ENCODE measurements at places on chromosomes 4 and X.
A peak's percentile ranks its signal among the peaks of the same experiment; 100 is the strongest.

DNA sequence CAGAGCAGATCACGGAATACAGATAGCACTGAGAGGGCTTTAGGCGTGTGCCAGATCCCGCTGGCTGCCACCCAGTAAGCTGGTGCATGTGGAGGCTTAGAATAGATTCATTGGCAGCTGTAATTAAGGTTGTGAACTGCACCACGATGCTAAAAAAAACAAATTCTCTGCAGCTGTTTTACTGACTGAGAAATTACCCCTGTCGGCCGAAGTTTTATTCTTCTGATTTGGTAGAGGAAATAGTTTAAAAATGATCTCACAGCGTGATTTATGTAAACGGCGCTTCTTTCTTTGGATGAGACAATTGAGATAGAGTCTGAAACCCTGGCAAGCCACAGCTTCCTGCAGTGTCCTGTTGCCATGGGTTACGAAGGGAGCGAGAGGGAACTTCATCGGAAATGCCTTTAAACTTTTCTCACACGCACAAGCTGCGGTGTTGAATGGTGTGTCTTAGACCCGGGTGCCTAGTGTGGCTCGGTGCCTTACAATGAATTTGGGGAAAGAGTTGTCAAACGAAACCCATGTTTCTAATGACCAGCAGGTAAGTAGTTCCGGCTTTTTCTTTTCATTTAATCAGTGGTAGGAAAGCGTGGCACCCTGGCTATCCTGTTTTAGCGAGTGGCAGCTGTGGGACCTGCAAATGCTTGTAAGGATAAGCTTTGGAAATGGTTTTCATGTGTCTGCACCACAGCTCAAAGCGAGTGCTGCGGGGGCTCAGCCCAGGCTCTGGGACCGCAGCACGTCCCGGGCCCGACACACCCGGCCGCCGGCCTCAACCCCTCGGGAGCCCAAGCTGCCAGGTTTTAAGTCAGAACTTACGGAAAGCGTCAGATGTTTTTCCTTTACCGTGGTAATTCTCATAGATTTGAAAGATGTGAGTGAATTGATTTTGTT, 71.7 kb upstream of the HGFAC start:
- DNase-seq = peak; percentile 50

GRCh38 chrX:65706041-65706828, 38.8 kb downstream of the MSN start:
- no peak for DNase-seq

DNA sequence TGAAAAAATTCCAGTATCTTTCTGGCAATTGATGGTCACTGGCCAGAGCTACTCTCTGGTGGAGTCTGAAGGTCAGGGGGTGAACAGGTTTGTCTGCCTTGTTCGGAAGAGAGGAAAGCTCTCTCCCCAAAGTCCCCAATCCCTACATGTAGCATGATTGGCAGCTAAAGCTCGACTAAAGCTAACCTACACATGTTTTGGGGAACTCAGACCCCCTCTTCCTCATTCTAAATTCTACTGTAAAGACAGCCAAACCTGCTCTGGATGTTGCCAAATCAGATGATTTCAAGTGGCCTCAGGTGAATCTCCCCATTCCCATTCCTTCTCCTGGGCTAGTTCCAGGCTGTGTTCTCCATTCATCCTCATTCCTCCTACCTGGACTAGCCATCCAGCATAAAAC, 84.1 kb downstream of the MSN start:
- DNase-seq = no peak

DNA sequence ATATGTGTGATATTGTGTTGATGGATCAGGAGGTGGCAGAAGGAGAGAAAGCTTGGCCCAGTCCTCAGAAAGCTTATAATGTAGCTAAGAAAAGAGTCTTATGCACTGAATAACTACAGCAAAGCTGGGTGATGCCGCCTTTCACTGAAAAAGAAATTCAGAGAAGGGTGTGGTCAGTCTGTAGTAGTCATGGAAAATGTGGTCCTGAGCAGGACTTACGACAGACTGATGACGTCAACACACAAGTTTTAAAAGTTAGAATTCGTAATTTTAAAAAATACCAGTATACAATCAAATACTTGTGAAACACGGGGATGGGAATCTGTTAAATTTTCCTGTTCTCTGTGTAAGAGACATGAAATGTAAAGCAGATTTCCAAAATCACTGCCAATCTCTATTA, 87.0 kb upstream of the RAPGEF2 start:
- DNase-seq = no peak

DNA sequence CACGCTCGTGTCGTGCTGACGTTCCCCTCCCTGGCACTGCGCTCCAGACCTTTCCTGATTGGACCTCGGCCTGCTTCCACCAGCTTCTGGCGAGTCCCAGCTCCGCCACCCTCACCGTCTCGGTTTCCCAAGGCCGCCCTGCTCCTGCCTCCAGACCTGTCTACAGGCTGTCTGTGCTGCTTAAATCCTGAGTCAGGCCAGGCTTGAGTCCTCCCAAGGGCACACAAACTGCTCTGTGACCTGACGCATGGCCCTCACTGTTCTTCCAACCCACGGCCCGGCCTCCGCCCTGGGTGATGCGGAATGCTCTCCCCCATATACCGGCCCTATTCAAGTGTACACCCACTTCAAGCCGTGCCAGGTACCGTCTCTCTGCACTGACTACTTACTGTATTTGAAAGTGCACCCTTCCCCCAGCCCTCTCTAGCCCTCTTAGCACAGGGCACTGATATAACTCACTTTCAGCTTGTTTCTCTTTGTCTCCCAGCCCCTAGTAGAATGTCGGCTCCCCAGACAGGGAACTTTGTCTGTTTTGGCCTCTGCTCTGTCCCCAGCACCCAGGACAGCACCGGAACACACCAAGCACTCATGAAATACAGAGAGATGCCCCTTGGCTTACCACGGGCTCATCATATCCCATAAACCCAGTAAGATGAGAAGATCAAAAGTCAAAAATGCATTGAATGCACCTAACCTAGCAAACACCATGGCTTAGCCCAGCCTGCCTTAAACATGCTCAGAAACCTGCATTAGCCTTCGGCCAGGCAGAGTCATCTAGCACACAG, 63.1 kb upstream of the AFAP1 start:
- DNase-seq = no peak

Measured in AML-193 (cell line).